Right cardiac atrium (tissue), 5 donors: ENCODE measurements at places on chromosomes 1 and 21.

GRCh38 chr21:44436111-44436611, 19.1 kb upstream of the LRRC3 start:
- no peak for DNase-seq

GRCh38 chr1:228838717-228839500, 103.6 kb downstream of the RHOU start:
- no peak for DNase-seq

DNA sequence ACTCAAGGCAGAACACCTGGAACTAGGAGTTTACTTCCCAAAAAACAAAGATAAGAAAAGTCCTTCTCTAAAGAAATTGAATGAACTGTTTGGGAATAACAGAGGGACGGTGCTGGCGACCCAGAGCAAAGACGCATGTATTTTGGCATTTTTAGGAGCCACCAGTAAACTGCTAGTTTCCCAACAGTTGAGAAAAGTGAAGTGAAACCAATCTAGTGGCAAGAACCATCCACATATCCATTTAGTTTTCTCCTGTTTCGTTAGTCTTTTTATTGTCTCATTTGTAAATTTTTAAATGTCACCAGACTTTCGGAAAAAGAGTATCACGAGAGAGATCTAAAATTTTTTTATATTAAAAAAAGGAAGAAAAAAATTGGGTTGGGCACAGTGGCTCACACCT, 30.2 kb downstream of the ODF2L start:
- no peak for DNase-seq

DNA sequence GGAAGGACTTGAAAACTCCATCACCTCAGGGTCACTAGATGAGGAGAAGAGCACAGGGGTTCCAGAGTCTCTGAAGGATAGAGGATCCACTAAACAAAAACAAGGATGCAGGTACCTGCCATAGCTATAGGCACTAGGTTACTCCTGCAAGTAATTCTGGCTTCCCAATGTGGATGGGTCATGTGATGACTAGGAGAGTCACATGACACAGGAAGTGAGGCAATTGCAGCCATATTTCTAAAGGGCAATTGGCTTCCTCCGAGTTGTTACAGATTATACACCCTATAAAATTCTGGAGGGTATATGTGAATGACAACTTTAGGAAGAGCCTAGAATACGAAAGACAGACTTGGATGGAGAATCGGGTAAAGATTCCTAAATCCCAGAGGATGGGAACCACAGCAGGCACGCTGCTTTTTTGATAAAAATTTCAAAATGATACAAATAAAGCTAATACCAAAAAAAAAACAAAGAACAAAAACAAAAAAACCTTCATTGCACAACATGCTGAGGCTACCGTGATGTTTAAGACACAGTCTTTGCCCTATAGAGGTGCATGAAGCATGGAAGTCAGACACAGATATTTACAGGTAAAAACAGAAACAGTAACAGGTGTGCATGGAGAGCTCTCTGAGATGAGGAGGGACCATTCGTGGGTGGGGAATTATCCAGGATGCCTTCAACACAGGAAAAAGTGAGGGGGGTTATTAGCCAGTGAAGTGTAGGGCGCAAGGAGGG, 10.5 kb downstream of the MTX1 start:
- no peak for DNase-seq

GRCh38 chr1:206465951-206466350, 4.3 kb upstream of the IKBKE start:
- no peak for DNase-seq

DNA sequence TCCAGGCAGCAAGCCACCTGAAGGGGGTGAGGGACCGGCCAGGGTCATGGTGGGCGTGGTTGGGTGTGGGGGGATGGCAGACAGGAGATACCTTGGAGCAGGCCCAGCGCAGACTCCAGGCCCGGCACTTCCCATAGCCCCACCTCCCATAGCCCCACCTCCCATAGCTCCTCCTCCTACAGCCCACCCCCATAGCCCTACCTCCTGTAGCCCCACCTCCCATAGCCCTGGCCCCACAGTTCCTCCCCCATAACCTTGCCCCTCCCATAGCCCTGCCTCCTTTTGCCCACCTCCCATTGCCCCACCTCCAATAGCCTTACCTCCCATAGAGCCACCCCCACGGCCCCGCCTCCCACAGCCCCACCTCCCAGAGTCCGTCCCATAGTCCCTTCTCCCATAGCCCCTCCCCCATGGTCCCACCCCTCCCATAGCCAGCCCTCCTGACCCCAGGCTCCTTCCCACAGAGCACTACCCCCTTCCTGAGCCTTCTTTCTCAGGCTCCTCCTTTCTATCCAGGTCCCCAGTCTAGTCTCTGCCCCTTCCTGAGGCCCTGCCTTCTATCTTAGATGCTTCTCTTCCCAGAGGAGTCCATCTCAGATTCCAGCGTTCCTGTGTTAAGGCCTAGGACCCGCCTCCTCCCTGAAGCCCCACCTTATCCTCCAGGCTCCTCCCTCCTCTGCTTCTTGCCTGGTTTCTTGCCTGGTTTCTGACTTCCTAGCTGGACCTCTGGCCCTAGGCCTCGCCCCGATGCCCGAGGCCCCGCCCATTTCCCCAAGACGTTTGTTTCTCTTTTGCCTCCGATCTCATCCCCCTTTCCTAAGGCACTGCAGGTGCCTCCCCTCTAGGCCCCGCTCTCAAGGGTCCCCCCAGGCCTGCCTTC, 46.8 kb downstream of the PTPRU start:
- DNase-seq, result peak; percentile 80

DNA sequence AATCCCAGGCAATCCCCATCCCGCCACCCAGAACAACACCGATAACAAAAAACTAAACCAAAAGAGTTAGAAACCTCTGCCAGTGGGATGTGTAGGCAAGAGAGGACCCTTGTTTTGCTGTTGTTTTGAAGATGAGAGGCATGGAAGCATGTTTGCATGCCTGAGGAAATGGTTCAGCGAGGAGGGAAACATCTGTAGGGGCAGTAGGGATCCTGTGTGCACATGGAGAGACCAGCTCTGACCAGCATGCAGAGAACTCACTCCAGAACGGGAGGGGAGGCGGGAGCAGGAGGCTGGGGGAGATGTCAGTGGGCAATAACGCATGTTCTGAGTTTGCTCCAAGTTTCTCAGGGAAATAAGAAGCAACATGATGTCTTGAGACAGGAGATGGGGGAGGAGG, 5.3 kb downstream of the CLDN14 start:
- peak; percentile 13 for DNase-seq

GRCh38 chr1:176949033-176949662, 215.4 kb downstream of the ASTN1 start:
- DNase-seq, result peak; percentile 63

GRCh38 chr1:100075773-100076172, 57.0 kb downstream of the SASS6 start:
- no peak for DNase-seq

GRCh38 chr1:77627978-77628570, 54.4 kb downstream of the ZZZ3 start:
- no peak for DNase-seq

- no peak for DNase-seq
These were observed 11.7 kb downstream of the CAPN9 start for GRCh38 chr1:230758709-230759368.

- peak; percentile 59 for DNase-seq
These were observed 1.8 kb upstream of the CYB5R1 start for GRCh38 chr1:202968895-202969295.

- DNase-seq, result peak; percentile 10
These were observed 771 bp upstream of the NTNG1 start for GRCh38 chr1:107139833-107140702.

GRCh38 chr1:215146240-215146975, 63.9 kb downstream of the KCNK2 start:
- no peak for DNase-seq

- no peak for DNase-seq
These were observed 197.0 kb downstream of the GABPA start for GRCh38 chr21:25931765-25932164.

DNA sequence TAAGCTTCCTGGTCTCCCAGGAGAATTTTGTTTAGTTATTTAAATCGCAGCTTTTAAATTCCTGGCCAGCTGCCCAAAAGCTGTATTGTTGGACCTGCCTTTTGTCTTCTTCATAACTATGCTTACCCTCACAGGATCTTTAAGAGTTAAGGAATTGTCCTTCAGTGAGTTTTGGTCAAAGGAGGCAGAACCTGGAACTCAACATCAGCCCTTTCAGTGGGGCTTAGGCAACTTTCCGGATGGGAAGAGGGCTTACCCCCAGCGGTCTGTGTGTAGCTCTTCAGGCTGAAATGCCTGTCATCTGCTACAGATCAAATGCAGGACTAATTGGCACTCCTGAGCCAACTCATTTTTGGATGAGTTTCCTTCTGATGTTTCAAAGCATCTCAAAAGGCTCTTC, 402.6 kb downstream of the SIPA1L2 start:
- no peak for DNase-seq

GRCh38 chr1:84737590-84737989, 47.3 kb upstream of the SSX2IP start:
- DNase-seq, result no peak

- no peak for DNase-seq
These were observed 23.8 kb downstream of the KIAA0040 start for GRCh38 chr1:175168782-175169181.

GRCh38 chr1:147641291-147641690, 29.0 kb downstream of the ACP6 start:
- DNase-seq, result no peak

GRCh38 chr1:12556957-12557935, 60.8 kb downstream of the DHRS3 start:
- DNase-seq, result no peak

DNA sequence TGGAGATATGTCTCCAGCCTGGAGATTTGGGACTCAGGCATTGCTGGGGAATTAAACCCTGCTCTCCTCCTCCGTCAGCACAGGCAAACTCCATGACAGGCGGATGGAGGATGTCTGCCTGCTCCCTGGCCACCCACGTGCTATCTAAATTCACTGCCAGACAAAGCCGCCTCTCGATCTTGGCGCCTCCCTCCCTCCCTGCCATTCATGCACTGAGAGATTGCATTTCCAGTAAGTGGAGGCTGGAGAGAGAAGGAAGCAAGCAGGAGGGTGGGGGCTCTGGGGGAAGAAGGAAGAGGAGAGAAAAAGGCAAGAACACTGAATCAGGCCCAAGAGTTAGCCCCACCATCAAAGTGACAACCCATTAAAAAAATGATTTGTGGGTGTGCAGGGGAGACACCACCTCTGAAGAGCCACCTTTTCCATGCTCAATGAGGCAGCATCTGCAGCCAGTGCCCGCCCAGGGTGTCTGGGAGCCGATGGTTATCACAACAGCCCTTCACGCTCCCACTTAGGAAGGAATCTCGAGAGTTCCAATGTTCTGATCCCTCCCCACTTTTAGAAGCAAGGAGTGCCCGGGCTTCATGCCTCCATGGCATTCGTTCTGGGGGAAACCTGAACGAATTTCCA, 183.0 kb downstream of the HIVEP3 start:
- peak; percentile 47 for DNase-seq

- DNase-seq, result no peak
These were observed 14.0 kb downstream of the TRNAU1AP start for GRCh38 chr1:28566931-28567330.

GRCh38 chr1:25003000-25003399, 72.9 kb upstream of the RUNX3 start:
- DNase-seq, result no peak

- DNase-seq, result no peak
These were observed 626.5 kb downstream of the NCAM2 start for GRCh38 chr21:21624674-21625073.

- DNase-seq, result no peak
These were observed 156.2 kb upstream of the C8B start for GRCh38 chr1:57122031-57122430.

DNA sequence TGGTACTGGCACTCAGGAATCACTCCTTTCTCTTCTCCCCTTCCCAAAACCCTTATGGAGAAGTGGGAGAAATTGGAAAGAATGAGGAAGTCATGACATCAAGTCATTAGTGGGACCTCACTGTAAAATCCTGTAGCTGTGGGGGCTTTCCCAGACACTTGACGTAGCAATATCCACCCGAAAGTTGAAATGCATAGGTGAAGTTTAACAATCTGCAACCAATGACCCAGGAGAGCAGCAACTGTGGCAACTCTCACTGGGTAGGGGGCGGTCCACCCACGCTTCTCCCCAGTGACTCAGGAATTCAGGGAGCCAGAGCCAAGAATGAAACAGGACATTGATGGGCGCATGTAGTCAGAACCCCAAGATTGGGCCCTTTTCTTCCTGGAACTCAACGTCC, 27.0 kb downstream of the ABCA4 start:
- no peak for DNase-seq

DNA sequence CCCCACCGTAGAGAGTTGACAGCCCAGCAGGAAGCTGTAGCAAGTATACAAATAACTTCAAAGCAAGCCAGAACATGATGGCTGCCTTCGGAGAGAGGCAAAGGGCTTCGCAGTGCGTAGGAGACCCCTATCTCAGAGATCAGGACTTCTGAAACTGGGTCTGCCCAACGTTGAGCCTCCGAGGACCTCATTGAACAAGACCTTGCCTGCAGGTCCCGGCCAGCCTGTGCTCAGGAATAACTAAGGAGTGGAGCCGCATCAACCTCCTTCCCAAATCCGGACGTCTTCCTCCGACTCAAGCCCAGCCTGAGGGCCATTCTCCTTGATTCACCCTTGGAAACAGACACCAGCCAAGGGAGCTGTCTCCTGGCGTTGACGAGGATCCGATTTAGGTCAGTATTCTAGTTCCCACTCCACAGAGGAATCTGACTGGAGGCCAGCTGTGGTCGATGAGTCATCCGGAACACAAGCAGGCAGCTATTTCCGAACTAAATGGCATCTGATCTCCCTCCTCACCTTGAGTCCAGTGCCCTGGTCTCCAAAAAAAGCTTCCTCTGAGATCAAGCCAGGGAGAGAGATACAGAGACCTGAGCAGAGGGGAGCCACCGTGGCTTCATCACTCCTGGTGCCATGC, 166.5 kb upstream of the COA6 start:
- DNase-seq, result peak; percentile 32

DNA sequence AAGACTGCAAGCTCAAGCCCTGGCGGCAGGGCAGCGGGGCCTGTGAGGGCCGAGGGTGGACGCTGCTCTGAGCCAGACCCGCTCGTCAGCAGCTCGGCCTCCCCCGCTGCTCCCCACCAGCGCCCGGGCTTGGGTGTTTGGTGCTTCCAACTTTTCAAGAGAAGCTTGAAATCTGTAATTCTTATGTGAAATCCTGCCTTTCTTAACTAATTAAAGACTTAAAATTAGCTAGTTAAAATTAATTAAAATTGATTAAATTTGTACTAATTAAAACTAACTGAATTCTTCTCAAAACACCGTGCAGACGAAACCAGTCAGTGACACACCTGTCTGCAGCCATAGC, 14.0 kb upstream of the SLC19A1 start:
- no peak for DNase-seq

DNA sequence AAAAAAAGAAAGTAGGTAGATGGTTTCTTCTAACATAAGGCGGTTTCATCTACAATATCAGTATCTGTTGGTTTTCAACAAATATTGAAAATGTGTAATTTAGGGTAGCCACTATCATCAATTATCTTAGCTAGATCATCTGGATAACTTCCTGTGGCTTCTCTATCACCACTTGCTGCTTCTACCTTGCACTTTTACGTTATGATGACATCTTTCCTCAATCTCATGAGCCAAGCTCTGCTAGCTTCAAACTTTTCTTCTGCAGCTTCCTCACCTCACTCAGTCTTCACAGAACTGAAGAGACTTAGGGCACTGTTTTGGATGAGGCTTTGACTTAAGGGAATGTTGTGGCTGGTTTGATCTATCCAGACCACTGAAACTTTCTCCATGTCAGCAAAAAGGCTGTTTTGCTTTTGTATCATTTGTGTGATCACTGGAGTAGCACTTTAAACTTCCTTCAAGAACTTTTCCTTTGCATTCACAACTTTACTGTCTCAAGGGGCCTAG, 144.9 kb upstream of the HP1BP3 start:
- DNase-seq, result no peak
